ENCODE measurements at places on chromosomes 13 and 19.

- no peak for DNase-seq
Measured at GRCh38 chr19:49210108-49210900, 52.7 kb downstream of the TRPM4 start.

DNA sequence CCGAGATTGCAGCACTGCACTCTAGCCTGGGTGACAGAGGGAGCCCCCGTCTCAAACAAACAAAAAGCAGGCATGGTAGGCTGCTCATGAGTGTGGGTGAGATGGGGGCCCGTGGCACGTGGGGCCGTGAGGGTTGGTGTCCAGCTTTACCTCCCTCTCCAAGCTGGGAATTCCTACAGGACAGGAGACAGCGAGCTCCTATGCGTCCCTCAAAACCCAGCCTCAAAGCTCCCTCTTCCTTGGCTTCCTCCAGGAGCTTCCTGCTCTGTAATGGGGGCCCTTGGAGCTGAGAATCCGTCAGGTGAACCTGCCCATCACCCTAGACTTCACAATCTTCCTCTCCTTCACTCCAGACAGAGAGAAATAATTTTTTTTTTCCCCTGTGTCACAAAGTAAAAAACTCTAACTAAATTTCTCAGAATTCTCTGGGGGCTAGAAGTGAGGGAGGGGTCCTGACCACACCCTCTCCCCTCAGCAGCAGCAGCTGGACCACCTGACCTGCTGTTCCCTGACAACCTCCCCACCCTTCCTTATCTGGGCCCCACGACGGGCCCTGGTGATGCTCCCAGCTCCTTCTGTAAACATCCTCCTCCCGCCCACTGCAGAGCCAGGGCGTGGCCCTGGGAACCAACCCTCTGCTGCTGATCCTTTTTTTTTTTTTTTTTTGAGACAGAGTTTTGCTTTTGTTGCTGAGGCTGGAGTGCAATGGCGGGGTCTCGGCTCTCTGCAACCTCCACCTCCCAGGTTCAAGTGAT, 22.1 kb upstream of the WDR18 start:
- DNase-seq: no peak

GRCh38 chr19:31730270-31730669, 381.0 kb upstream of the TSHZ3 start:
- DNase-seq: no peak

- DNase-seq: no peak
Measured at GRCh38 chr19:15471639-15472101, 7.3 kb upstream of the RASAL3 start.

DNA sequence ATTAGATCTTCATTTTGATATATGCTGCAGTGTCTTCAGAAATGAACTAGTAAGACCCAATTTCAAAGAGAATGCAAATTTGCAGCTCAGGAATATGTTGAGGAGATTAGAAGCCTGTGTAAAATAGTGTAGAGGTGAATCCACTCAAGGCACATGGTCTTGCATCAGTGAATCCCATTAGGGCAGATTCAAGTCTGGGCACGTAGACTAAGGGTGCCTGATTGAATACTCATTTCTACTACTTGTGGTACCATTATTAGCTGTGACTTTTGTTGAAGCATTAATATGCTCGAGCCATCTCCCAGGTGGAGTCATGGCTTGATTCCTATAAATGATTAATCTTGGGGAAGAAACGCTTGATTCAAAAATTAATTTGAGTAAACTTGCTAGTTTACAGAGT, 129.4 kb downstream of the AKAP11 start:
- DNase-seq: no peak

- no peak for DNase-seq
Measured at GRCh38 chr19:43651758-43652545, 12.3 kb upstream of the CADM4 start.

DNA sequence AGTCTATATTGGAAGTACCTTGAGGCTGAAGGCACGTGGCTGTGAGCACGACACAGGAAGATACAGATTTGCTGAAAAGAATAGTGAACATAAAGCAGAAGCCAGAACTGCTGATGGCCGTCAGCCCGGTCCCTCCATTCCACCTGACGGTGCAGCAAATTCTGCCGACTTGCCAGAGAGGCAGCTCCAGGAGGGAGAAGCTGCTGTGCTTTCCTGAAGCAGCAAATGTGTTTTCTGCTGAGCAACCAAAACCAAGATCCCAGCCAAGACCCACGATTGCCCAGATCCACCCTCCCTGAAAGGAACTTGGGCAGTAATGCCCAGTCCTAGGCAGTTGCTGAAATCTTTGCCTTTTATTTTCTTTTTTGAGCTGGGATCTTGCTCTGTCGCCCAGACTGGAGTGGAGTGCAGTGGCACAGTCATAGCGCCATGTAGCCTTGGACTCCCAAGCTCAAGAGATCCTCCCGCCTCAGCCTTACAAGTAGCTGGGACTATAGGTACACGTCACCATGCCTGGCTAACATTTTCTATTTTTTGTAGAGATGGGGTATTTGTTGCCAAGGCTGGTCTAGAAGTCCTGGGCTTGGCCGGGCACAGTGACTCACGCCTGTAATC, 7.0 kb upstream of the RCN3 start:
- no peak for DNase-seq
